Myocyte (in vitro differentiated cells): ENCODE measurements at places on chromosomes 3 and 15. TPM values are rescaled to one million over a fixed set of nuclear protein-coding genes. Genes with fewer than 3 reads are reported as not detected.

The RFTN1 gene
- 57.4 and 76.0 TPM in 2 replicates for total RNA-seq

The TPRG1 gene
- total RNA-seq: 1.4 and 3.1 TPM in 2 replicates

The TGM5 gene
- 0.21 TPM in 1 of 2 replicates, not detected in the other for total RNA-seq

The ULK3 gene
- 75.0 and 80.5 TPM in 2 replicates for total RNA-seq

The MYL3 gene
- total RNA-seq: 4.5 and 7.8 TPM in 2 replicates

The SPSB4 gene
- total RNA-seq: 0.88 and 1.4 TPM in 2 replicates

The CCR3 gene
- total RNA-seq: 0.10 TPM in 1 of 2 replicates, not detected in the other

The GNAI2 gene
- total RNA-seq: 137 and 138 TPM in 2 replicates

The CEP19 gene
- total RNA-seq: 5.9 and 7.2 TPM in 2 replicates

The KLHL40 gene
- total RNA-seq: 55.6 and 67.1 TPM in 2 replicates

The CYP1A1 gene
- total RNA-seq: not detected in 2 replicates

The ZDHHC23 gene
- 0.11 TPM in 1 of 2 replicates, not detected in the other for total RNA-seq
